GM04503 (cell line): ENCODE measurements at places on chromosomes 2 and 18.

DNA sequence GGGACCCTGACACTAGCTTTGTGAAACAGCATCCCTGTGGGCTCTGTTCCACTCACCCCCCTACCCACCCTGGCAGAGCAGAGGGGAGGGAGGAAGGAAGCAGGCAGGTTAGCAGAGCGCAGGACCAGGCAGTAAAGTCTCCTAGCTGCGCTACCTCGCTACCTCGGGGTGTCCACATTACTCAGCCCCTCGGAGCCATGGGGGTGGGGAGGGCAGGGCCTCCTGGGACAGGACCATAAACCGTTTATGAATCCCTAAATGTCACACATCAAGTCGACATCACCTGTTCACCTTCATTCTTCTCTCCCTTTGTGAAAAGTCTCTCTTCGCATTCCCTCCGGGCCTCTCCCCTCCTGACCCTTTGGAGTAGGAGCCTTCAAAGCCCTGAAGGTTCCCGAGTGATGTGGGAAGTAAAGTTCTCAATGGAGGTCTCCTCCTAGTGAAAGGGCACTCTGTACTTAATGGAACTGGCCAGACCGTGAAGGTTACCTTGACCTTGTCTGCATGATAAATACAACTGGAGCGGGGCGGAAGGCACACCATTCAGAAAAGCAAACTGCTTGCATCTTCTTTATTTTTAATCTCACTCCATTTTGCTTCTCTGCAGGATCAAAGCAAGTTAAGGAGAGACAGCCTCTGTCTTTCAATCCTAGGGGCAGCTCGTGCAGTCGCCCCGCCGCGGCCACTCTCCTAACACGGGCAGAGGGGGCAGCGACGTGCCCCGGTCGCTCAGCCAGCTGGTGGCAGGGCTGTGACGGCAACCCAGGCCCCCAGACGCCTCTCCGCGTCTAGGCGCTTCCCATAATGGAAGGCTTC lies 23.7 kb upstream of the SMAD7 start:
- no peak for DNase-seq

DNA sequence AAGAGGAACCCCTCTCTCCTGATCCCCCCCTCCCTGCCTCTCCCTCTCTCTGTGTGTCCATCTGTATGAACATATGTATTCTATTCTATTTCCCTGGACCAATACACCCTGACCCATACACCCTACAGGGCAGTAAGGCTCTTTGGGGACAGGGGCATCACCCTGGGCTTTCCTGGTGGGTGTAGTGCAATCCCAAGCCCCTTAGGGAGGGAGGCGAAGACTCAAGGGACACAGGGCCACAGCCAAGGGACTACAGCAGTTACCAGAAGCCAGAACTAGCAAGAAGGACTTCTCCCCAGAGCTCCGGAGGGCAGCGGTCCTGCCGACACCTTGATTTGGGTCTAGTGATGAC lies 214.2 kb upstream of the RAB6C start:
- DNase-seq = no peak

DNA sequence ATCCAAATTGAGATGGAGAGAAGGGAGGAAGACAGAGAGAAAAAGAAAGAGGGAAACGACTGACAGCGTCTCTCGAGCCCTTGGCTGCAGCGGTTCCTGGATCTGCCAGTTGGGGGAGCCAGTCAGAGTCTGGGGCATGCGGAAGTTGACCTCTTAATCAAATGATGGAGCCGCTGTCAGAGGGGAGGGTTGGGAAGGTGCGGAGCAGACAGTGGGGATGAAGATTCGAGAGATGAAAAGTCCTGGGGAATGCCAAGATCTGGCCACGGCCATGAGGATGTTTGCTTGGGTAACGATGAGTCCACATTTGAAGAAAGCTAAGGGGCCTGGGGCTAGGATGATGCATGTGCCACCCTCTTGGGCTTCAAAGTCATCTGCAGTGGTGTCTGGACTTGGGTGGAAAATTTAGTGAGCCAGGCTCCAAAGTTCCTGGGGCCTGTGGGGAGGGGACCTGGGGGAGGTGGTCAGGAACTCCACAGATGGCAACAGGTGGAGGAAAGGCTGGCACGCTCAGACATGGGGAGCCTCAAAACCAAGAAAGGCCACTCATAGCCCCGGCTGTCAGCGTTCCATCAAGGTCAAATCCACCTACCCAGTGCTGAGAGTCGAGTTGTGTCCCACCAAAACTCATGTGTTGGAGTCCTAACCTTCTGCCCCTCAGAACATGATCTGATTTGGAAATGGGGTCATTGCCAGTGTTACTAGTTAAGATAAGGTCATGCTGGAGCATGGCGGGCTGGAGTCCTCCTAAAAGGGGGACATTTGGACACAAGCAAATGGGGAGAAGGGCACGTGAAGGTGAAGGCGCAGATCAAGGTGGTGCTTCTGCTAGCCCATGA lies 200.1 kb downstream of the NDUFA10 start:
- no peak for DNase-seq

- DNase-seq = no peak
These were observed 326.2 kb upstream of the FAM98A start for GRCh38 chr2:33925311-33925710.

DNA sequence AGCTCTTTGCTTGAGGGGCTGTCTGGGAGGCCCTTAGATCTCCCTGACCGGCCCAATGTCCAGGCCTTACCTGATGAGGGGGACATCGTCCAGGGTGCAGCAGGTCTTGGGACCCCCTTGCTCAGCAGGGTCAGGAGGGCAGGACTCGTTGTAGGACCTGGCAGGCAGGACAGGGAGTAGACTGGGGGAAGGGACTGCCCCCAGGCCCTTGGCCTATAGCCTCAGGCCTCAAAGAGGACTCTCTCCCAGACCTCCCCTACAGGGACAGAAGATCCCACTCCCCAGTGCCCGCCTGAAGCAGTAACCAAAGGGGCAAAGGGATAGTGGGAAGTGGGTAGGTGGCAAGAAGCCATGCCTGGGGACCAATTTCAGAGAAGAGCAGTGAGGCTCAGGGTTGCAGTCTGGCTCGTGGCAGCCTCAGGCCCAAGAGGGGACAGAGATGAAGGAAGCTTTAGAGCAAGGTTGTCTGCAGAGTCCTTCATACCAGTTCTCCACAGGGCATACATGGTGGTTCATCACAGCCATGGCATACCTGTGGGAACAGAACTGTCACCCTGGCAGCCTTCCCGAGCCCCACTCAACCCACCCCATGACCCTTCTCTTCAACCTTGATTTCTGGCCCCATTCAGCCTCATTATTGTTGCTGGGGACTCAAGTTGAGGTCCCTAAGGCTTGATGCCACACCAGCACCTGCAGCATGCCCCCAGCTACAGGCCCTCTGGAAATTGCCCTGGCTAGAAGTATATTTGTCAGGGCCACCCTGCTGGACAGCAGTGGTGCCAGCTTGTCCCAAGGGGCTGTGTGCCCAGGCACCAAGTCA lies 1.3 kb downstream of the TMEM150A start:
- DNase-seq = no peak
